ENCODE measurements at places on chromosomes 11 and 22.

DNA sequence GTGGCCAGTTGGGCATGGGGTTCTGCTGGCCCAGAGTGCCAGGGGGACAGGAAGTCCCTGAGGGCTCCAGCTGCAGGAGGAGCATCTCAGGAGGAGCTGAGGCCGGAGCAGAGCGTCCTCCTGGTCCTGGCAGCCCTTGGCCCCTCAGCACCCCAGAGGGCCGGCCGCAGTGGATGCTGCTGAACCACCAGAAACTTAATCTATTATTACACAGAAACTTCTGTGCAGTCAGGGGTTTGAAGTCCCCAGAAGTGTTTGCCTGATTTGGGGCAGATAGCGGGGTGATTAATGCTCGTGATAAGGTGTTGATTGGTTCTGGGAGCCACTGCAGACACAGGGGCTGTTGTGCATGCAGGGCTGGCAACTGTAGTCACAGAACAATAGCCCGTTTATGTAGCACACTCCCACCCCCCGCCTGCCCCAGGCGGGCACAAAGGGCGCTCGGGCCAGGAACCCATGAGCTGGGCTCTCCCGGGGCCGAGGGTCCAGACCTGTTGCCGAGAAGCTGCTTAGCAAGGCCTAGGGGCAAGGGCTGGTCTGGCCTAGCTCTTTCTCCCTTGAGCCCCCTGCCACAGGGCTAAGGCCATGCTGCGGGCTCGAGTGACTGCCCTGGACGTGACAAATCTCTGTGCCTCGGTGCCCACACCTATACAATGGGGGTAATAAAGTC is 29.0 kb upstream of the KCNQ1OT1 start:
- no peak for DNase-seq

GRCh38 chr22:26416670-26417276 is 12.3 kb upstream of the ASPHD2 start:
- DNase-seq = no peak

DNA sequence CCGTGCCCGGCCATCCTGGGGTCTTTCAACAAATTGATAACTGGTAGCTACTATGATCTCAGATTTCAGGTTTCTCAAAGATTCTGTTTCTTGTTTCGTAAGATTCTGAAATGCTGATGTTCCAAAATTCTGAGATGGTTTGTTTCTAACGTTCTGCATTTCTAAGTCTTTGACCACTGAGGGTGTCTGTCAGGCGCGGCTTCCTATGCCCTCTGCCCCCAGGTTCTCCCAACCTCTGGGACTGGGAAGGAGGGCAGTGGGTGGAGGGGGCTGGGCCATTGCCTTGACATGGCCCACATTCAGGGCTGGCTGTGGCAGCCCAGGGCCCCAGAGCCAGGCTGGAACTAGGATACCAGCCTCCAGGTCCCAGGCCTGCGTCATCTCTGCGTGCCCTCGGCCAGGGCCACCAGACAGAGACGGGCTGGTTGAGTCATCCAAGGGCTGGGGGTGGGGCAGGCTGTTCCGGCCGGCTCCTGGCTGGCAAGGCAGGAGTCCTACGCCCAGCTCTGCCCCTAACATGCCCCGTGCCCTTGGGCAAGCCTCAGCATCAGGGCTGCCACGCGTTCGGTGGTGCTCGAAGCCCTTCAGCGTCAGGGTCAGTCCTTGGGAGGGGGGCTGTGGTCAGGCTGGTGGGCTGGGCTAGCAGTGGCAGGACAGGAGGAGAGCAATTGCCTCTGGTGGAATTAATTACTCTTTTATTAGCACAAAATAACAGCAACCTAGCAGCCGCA is 5.2 kb downstream of the TMEM134 start:
- no peak for DNase-seq

- no peak for DNase-seq
These were observed 330.4 kb downstream of the BRD1 start for GRCh38 chr22:49497266-49497665.

DNA sequence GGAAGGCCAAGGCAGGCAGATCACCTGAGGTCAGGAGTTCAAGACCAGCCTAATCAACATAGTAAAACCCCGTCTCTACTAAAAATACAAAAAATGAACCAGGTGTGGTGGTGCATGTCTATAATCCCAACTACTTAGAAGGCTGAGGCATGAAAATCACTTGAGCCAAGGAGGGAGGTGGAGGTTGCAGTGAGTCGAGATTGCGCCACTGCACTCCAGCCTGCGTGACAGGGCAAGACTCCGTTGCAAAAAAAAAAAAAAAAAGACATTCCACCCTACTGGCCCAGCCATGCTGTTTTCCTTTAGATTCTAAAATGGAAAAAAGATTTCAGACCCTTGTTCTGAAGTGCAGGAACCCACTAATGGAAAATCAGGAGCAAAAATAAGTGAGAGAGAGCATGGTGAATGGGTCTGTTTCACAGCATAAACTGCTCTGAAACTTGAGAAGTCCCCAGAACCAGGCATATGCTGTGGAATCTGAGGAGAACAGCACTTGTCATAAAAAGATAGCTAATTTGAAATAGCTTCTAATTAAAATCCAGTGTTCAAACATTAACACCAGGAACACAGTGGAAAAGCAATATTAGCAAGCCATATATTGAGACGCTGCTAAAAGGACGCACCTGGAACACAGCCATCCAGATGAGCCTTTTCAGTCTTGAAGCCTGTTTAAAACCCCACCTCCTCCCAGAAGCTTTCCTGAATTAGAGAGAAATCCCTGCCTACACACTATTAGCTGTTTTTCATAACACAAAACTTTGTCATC is 66.3 kb upstream of the CHRM4 start:
- no peak for DNase-seq

GRCh38 chr11:63738720-63739360 is 29.7 kb downstream of the ZFTA start:
- DNase-seq = no peak

DNA sequence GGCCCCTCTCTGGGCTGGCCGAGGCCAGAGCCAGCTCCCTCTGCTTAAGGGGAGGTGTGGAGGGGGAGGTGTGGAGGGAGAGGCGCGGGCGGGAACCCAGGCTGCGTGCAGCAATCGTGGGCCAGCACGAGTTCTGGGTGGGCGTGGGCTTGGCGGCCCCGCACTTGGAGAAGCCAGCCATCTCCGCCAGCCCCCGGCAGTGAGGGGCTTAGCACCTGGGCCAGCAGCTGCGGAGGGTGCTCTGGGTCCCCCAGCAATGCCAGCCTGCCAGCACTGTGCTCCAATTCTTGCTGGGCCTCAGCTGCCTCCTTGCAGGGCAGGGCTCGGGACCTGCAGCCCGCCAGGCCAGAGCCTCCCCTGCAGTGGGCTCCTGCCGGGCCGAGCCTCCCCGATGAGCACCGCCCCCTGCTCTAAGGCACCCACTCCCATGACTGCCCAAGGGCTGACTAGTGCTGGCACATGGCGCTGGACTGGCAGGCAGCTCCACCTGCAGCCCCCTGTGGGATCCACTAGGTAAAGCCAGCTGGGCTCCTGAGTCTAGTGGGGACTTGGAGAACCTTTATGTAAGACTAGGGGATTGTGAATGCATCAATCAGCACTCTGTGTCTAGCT is 96.7 kb upstream of the OR9G4 start:
- no peak for DNase-seq

DNA sequence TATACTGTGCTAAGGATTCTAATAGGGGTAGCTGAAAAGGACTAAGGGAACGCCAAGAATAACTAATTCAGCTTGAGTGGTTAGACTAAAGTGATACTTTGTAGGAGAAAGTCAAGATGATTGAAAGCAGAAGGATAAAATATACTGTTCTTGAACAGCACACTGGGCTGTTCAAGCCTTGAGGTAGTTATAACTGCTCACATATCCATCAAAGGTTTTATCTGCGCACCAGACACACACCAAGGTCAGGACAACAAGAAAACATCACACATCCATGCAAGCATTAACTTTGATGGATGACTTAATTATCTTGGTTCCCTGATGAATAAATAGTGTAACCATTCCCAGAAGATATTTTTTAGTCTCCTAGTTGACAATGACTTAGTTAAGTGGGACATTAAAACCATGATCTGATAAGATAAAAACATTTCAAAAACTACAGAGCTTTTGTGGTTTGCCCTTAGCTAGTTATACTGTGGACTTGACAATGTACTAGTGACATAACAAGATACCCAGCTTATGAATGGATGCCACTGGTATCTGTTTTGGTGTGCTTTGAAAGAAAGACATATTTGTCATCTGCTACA is 728.9 kb downstream of the JRKL start:
- DNase-seq = no peak

- no peak for DNase-seq
These were observed 37.5 kb downstream of the BIRC2 start for GRCh38 chr11:102384419-102385079.

GRCh38 chr11:61119055-61119454 is 16.8 kb downstream of the CD5 start:
- no peak for DNase-seq

DNA sequence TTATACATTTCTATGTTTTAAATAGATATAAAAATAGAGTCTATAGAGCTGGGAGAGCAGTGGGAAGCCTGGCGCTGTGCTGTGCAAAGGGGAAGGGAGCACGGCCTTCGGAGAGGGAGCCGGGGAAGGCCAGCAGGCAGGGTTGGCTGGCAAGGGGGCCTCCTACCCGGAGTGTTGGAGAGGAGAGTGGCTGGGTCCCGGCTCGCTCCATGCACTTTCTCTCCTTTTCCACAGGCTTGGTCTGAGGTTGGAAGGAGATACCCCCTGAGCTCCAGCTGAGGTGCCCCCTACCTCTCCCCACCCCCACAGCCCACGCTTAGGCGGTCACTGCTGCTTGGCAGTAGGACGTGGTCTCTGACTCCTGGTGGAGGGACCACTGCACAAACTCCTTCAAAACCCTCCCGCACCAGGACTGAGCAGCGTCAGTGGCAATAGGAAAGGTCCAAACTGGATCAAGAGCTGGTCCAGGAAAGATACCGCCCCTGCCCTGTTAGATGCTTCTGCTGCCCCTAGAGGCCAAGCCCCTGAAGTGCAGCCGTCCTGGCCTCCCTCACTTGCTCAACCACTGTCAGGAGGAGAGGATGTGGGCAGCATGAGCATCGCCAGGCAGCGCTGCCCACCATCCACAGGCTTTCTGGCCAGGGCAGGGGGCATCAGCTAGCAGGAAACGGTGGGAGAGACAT is 52.9 kb downstream of the SYT13 start:
- no peak for DNase-seq

DNA sequence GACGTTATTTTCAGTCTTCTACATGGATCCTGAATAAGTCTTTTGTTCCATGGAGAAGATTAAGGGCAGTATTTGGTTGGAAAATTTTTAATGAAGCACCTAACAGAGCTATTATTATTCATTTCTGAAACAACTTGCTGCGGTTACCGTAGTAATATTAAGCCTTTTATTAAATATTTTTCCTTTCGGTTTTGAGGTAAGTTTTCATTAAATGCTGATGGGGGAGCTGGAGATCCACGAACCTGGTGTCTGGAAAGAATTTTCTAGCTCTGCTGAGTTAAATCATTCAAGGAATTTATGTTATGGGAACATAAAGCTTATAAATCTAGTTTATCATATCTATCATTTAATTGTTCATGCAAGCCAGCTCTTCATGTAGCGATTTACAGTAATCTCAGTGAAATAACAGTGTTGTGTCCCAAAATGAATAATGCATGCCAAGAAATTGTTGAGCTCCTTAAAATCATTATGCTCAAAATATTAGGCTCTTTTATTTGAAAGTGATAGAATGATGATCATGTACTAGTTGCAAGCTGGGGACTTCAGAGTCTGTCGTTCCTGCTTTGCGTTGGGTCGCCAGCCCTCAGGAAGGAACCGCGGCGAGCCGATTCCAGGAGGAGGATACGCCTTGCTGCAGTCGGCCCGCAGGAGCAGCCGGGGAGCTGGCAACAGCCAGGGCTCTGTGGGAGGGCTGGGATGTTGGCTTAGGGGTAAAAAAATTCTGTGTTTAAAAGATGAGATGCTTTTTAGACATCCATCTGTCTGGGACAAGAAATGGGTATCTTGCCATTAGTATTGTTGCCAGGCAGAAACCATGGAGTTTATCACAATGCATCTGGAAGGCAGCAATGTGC is 83.1 kb downstream of the TBC1D22A start:
- no peak for DNase-seq

DNA sequence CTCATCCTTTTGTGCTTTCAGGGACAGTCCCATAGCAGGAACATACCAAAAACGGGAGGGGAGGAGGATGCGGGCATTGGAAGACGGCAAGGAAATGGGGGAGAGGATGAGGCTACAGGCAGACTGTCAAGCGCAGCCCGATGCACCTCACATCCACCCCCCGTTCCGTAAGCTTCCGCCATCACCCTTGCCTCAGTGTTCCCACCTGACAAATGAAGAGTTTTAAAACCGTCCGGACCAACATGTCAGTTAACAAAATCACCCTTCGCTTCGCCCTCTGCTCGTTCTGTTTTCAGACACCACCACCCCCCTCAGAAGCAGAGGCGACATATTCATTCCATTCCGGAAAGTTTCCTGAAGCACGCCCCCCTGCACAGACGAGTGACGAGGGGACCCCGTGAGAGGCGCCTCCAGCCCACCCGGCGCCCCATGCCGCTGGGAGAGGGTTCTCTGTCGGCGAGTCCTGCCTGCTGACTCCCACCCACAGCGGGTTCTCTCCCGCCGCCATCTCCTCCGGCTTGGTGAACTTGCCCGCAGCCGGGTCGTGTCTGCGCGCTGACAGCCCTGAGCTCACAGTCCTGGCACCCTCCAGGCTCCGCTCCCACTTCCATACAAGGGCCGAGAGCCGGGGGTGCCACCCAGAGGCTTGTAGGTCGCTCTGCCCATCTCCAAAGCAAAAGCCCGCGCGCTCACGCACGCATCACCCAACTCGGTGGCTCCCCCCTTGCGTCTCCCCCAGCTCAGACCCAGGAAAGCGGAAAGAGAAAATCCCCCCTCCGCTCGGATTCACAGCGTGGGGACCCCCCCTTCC is 1.5 kb downstream of the IGSF9B start:
- no peak for DNase-seq

- no peak for DNase-seq
These were observed 21.3 kb upstream of the KRTAP5-7 start for GRCh38 chr11:71505781-71506180.

GRCh38 chr11:102462610-102463009 is 10.0 kb upstream of the TMEM123 start:
- DNase-seq = no peak

- no peak for DNase-seq
These were observed 54.2 kb downstream of the TEAD1 start for GRCh38 chr11:12728417-12728816.

DNA sequence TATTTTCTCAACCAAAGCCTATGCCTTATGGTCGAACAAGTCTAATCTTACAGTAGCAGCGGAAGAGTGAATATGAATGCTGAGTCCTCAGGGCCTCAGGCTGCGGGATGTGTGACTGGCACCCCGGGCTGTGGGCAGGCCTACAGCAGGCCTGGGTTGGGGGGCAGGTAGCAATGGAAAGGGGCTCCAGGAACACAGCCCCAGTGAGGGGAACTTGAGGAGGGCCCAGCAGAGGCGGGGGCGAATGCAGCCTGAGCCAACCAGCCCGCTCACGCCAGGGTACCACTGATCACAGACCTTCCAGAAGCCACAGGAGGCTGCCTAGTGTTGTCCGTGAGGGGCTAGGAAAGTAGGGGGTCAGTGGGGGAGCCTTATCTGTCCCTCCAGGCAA is 11.3 kb upstream of the CD5 start:
- DNase-seq = no peak

GRCh38 chr11:103806130-103806895 is 230.1 kb upstream of the DDI1 start:
- no peak for DNase-seq

- no peak for DNase-seq
These were observed 50.8 kb downstream of the TRMU start for GRCh38 chr22:46386312-46386711.

All from cortex of kidney (tissue), 1 donor.